ENCODE measurements at places on chromosomes 4 and X.
A peak's percentile ranks its signal among the peaks of the same experiment; 100 is the strongest.

DNA sequence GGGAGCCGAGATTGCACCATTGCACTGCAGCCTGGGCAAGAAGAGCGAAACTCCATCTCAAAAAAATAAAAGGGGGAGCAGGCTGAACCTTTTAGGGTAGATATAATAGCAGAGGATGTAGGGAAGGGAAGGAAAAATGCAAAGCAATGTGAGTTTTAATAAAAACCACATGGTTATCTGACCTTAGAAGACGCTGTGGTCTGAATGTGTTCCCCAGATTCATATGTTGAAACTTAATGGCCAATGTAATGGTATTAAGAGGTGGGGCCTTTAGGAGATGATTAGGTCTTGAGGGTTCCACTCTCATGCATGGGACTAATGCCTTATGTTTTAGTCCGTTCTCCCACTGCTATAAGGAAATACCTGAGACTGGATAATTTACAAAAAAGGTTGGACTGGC is 114.1 kb upstream of the STX18 start:
- DNase-seq: no peak

DNA sequence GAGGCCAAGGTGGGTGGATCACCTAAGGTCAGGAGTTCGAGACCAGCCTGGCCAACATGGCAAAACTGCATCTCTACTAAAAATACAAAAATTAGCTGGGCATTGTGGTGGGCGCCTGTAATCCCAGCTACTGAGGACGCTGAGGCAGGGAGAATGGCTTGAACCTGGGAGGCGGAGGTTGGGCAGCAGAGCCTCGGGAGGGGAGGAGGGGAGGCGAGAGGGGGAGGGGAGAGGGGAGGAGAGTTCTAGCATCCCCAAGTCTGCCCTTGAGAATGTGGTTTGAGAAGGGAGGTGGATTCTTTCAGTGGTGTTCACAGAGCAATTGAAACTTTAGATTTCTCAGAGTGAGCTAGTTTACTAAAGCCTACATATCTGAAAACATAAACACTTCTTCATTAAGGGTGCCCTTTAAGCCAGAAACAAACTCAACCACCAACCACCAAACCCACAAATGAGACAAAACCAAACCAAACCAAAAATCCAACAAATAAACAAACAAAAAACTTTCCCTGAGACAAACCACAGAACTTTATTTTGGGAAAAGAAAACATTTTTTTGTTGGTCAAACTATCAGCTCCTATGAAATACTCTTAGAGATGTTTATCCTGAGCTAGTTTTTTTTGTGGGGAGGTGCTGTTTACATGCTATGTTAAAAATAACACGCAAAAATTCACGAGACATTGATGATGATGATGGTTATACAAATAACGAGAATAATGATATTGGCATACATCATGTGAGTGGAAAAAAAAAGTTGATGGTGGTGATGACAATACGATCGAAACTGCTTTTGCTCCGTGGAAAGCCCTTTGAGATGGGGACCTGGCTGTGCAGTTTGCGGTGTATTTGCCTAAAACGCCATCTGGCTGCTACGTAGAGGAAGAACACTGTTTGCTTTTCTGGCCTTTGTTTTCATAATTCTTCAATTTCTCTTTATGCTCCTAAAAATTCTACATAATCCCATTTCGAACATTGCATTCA is 98.2 kb upstream of the PRKX start:
- peak; percentile 13 for DNase-seq

- DNase-seq: no peak
These were observed 170.7 kb upstream of the PUDP start for GRCh38 chrX:7318661-7319060.

DNA sequence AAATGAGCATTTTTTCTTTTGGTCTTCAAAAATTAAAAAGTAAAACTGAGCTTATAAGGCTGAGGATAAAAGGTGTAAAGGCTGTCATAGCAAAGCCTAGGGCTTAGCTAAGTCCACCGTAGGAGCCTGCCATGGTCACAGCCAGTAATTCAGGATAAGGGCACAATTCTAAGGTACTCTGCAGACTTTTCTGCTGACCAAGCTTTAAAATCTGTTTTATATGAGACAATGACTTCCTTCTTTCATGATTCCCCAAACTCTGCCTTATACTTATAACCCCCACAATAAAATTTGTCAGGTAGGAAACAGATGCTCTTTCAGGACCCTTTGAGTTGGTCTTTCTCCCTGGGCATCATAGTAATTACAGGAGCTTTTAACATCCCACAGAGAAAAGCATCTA is 138.5 kb downstream of the COL4A6 start:
- DNase-seq: no peak

- DNase-seq: no peak
These were observed 2222.3 kb upstream of the AGA start for GRCh38 chr4:179664430-179665027.

GRCh38 chr4:4792466-4792865 is 67.0 kb upstream of the MSX1 start:
- no peak for DNase-seq

DNA sequence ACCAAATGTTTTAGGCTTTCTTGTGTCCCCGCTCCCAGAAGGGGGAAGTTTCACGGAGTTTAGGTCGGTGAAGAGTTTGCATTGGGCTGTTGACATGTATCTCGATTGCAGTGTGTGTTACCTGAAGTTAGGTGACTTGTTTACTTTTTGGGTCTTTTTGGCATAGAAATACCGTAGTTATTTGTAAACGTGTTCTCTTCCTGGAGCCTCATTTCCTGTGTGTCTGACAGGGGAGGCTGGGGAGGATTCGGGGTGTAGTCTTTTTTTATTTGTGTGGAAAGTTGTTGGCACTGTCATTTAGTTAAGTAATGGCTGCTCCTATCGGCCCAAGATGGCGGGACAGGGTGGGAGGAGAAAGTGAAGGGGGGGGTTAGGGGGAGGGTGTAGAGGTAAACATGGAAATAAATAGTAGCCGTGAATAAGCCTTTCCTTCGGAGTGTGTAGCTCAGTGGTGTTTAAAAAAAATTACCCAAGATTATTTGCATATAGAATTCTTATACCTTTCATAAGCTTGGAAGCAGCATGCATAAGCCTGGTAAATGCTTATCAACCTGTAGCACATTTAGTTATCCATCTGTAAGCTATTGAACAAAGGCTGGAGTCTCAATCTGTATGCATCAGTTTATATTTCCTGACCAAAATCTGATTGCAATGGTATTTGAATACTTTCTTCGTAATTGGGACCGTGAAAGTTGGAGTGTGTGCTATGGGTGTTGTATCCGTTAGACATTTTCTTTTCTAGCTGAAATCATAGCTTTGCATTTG is 1.6 kb downstream of the KDM6A start:
- DNase-seq: peak; percentile 42

- DNase-seq: no peak
These were observed 1.7 kb downstream of the CLCN4 start for GRCh38 chrX:10158279-10159144.

- no peak for DNase-seq
These were observed 336.7 kb upstream of the ADGRL3 start for GRCh38 chr4:60863442-60863841.

GRCh38 chr4:110019153-110019552 is 106.5 kb downstream of the EGF start:
- DNase-seq: no peak

GRCh38 chr4:102828497-102828808 is 1.1 kb upstream of the UBE2D3 start:
- DNase-seq: no peak

DNA sequence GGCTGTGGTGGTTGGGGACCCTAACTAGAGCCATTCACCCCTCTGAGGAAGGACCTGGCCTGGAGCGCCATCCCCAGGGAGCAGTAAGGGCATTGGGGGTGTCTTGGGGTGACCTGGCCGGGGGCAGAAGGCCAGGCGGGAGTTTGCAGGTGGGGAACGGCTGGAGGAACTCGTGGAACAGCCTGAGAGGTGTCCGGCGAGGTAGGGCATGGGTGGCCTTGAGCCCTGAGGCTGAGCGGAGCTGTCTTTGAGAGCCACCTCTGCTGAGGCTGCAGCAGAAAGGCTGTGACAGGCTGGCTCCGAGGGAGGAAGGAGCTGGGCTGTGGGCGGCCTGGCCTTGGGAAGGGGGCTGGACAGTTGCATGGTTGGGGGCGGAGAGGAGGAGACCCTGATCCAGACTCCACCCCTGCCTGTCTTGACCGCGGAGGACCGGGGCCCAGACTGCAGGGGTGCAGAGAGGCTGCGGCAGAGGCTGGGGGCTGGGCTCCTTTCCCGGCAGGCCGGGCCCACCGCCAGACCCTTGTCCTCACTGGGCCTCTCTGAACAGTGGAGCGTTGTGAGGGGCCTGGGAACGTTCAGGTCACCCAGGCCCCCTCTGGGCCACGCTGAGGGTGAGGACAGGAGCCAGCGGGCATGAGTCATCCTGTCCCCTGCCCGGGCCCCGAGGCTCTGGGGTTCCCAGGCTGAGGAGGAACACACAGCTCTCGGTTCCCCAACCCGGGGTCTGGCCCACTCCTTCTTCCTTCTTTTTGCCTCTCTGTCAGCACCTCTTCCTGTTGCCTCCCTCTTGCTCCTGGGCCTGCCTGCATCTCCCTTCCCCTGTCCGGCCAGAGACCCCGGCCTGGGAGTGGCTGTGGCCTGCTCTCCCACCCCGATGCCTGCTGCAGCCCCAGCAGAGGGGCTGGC is 8.1 kb downstream of the SH3BP2 start:
- no peak for DNase-seq

GRCh38 chrX:112577146-112577545 is 102.6 kb downstream of the LHFPL1 start:
- DNase-seq: no peak

- DNase-seq: no peak
These were observed 752 bp downstream of the ERAS start for GRCh38 chrX:48826876-48827653.

DNA sequence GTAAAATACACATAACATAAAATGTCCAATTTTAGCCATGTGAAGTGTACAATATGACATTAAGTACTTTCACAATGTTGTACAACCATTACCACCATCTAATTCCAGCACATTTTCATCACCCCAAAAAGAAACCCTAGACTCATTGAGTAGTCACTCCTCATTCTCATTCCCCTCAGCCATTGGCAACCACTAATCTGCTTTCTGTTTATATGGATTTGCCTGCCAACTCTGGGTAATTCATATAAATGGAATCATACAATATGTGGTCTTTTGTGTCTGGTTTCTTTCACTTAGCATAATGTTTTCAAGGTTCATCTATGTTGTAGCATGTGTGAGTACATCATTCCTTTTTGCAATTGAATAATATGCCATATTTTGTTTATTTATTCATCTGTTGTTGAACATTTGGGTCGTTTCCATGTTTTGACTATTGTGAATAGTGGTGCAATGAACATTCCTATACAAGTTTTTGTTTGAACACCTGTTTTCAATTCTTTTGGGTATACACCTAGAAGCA is 43.0 kb downstream of the EIF2S3 start:
- no peak for DNase-seq

DNA sequence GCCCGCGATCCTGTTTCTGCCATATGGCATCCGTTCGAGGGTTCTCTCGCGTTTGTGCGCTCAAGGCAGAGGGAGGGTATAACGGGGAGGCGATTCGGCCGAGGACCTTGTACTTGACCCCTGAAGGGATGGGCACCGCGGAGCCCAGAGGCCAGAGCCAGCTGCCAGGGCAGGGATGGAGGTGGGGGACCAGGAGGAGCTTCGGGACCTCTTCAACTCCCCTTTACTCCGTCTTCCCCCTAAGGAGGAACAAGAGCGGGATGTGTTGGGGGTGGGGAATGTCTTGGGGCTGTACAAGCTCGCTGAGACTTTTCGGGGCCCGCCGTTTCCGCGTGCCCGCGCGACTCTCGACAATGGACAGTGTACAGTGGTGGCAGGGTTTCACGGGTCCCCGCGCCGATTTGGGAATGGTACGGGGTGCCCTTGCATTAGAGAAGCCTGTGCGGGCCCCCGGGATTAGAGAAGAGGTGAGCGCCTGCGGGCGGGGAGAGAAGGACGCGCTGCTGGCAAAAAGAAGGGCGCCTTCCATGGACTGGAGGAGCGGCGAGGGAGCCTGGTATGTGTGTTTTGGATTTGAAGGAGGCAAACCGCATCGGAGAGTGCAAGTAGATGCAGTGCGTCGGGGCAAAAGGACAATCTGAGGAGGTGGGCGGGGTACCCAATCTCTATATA is 760 bp downstream of the UGT8 start:
- no peak for DNase-seq

DNA sequence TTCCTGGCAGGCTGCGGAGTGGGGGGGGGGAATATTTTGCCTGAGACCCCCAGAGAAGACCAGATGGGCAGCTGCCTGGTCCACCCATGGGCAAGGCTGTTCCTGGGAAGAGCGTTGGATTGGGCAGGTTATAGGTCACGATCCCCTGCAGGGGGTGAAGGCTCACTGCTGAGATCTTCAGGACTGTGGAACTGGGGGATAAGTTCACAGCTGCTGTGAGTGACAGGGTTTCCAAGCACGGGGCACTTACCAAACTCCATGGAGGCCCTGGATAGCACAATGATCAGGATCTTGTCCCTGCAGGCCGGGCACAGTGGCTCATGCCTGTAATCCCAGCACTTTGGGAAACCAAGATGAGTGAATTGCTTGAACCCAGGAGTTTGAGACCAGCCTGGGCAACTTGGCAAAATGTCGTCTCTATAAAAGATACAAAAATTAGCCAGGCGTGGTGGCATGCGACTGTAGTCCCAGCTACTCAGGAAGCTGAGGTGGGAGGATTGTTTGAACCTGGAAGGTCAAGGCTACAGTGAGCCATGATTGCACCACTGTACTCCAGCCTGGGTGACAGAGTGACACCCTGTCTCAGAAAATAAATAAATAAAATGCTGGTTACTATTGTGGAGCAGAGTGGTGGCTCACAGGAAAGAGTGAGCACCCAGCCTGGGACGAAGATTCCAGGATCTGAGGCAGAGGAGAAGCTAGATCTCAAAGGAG is 68.0 kb upstream of the HELT start:
- DNase-seq: no peak

DNA sequence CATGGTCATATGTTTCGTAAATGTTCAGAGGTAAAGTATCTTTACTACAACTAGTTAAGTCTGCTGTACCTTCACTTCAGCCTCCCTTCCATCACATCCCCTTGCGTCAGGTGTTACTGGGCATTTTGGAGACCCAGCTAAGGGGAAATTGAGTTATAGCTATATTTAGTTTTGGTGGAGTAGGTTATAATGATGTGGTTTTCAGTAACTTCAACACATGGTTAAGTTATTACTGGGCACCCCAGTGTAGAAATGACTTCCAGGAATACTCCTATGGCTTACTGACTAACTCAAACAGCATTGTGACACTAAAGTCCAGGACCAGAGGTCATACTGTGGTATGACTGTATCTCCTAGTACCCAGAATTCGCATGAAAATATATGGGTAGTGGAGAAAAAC is 23.4 kb upstream of the ACSL1 start:
- no peak for DNase-seq

GRCh38 chr4:2255501-2256155 is 6.3 kb downstream of the MXD4 start:
- no peak for DNase-seq

- no peak for DNase-seq
These were observed 1.6 kb downstream of the REST start for GRCh38 chr4:56909086-56909894.

- no peak for DNase-seq
These were observed 117.5 kb upstream of the GRID2 start for GRCh38 chr4:92186239-92186638.
